ENCODE measurements at places on chromosomes 6 and 20.
A peak's percentile ranks its signal among the peaks of the same experiment; 100 is the strongest.

- DNase-seq, result no peak
Measured at GRCh38 chr6:106102967-106103727, 17.0 kb downstream of the PRDM1 start.

DNA sequence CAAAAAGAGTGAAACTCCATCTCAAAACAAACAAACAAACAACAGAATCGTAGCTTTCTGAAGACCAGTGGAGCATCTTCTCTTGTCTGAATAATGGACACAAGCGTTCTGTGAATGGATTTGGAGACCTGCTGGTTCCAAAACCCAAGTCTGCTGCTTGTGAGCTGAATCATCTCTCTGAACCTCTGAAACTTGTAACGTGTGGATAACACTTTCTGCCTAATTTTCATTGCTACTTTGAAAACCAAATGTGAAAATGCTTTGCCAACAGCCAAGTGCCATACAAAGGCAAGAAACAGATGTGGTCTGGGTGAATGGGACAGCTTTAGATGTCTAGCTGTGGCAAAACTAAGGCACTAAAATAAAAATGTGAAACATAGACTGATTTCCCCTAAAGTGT is 44.3 kb downstream of the PHACTR1 start:
- no peak for DNase-seq

DNA sequence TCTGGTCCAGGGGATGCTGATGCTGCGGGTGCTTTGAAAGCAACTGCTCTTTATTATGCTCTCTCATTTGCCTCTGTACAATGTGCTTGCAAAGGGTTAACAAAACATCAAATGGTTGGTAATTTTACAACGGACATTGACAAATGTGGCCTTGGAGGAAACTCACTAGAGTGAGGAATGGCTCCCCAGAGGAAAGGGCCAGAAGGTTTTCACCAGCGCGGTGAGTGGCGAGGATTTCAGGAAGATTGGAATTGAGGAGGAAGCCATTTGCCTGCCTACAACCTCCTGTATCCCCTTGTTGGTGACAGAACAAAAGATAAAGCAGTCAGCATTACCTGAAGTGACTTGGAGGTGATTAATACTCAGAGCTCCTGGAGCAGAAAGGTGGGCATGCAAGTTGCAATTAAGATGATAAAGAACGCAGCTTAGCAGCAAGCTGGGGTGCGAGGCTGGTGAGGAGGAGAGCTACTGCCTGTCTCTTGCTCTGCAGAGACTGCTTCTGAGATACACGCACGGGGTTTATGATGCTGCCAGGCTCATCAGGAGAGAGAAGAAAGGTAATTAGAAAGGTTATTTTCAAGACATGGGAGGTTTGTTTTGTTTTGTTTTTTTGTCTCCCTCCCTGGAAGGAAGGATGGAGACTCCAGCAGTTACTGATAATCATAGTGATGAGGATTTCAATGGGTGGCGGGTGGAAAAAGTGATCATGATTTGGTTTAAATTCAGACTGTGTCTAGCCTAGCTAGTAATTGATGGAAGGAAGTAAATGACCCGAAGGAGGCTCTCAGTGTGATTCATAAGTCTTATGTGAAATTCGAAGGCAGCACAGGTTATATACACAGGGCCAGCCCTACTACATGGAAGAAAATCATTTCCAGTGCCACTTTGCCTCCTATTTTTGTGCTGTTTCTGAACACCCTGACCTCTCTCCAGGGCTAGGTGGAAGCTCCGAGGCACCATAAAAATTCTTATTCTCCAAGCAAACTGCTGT is 141.6 kb upstream of the DTNBP1 start:
- no peak for DNase-seq

GRCh38 chr6:36752886-36753506 is 55.4 kb downstream of the RAB44 start:
- DNase-seq, result no peak

- DNase-seq, result no peak
Measured at GRCh38 chr6:53547166-53547810, 2.4 kb upstream of the GCLC start.

GRCh38 chr6:167932468-167933276 is 64.8 kb upstream of the KIF25 start:
- DNase-seq, result no peak

DNA sequence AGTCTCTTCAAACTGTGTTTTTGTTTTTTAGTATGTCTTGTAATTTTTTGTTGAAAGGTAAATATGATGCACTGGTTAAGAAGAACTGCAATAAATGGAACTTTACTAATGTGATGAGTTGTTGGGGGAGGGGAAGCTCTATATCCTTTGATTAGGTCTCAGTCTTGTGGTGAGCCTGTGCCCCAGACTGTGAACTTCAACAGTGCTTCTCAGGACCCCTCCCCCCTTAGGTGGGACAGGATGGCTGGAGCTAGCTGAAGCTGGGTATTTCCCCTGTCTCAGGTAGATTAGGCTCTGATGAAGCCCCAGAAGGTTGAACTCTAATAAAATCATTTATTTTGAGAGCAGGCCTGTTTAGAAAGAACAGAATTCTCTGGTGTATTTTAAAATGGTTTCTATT is 31.4 kb upstream of the TASP1 start:
- DNase-seq, result no peak

GRCh38 chr6:135962731-135963130 is 111.2 kb downstream of the PDE7B start:
- DNase-seq, result no peak

DNA sequence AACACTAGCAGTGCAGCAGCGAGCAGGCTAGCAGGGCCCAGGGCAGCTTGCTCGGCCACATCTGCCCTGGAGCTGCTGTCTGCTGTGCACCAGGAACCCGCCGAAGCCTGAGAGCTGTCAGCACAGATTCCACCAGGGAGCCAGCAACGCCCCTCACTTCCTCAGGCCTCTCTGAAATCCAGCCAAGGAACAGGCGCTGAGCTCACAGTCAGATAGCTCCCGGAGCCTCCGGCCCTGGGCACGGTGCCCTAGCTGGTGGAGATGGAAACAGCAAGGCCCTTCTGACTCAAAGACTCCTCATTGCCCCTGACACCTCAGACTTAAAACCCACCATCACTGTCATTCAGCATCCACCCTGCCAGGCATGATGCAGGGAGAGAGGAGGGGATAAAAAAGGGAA is 839.4 kb downstream of the MAFB start:
- no peak for DNase-seq

- DNase-seq, result peak; percentile 10
Measured at GRCh38 chr6:167576828-167577503, 249.7 kb upstream of the AFDN start.

- no peak for DNase-seq
Measured at GRCh38 chr6:67345946-67346345, 1289.1 kb upstream of the ADGRB3 start.

DNA sequence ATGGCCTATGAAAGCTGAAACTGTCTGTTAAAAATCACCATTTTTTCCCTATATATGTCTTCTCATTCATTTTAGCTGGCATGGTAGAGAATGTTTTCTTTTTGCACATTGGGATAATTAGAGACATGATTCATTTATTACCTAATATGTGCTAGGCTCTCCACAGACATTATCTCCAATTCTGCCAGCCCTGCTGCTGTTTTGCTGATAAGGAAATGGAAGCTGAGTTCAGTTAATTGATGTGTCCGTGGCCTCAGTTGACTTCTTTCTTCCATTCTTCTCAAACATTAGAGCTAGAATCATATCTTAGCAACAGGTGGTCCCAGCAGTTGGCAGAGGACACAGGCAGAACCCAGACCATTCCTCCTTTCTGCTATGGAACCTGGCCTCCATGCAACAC is 644.1 kb upstream of the CITED2 start:
- no peak for DNase-seq

DNA sequence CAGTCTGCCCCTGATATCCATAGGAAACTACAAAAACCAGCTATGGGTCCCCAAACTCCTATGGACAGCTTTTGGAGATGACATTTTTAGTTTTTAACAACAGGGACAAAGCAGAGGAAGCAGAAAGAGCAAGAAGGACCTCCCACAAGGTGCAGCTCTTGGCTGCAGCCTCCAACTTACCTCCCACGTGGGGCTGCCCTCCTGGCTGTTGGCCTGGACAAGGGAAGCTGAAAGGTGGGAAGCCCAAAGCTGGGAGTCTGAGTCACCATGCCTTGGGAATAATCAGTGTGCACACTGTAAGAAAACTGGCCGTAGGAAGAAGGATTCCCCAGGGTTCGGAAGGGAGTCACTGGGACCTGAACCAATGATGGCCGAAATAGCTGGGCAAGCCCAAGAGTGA is 51.8 kb upstream of the PAX1 start:
- no peak for DNase-seq

GRCh38 chr20:57977141-57977540 is 251.3 kb downstream of the ANKRD60 start:
- no peak for DNase-seq

DNA sequence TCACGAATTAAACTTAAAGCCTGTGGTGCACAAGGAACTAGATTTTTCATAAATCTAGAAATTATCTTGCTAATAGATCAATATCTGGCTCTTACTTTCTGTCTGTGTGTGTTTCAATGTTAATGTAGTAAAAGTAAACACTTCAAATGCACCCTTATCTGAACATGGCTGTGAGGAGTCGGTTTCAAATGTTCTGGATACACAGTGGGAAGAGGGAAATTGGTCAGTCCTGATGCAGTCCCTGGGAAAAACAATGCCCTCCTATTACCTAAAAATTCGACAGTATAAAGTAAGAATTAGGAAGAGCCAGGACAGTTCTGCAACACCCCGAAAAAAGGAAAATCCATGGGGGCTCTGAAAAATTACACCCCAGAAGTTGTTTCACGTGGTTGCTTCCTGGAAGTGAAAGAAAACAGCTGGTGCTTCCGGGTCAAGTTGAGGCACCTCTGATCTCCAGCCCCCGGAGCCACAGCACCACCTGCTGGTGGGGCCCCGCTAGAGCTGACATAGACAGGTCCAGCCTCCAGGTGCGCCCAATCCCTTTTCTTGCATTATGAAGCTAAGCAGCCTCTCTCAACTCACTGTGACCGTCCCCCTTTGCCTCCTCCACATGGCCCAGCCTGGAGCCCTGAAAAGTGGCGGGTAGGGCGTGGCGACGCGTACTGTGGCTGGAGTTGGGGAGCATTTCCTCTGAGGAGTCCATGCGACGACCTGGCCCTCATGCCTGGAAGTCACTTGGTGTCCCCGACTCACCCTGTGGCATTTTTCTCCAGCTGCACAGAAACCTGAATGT is 8.3 kb downstream of the SEMG2 start:
- peak; percentile 76 for DNase-seq

- DNase-seq, result no peak
Measured at GRCh38 chr6:148431413-148431812, 88.8 kb downstream of the SASH1 start.

DNA sequence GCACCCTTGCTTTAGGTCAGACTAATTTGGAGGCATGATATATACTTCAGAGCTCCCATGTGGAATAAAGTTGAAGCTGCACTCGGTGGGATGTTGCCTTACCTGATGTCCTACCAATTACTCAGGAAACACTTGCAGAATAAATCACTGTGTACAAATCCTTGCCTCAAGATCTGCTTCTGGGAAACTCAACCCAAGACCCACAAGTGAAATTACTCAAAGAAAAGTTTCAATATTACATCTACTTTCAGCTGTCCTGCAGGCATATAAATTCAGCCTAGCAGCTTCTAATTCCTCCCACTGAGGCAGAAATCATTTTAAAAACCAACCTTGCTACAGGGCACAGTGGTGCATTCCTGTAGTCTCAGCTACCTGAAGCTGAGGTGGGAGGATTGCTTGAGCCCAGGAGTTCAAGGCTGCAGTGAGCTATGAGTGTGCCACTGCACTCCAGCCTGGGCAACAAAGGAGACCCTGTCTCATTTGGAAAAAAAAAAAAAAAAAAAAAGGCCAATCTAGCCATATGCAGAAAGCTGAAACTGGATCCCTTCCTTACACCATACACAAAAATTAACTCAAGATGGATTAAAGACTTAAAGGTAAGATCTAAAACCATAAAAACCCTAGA is 20.7 kb upstream of the DCDC2 start:
- no peak for DNase-seq

GRCh38 chr6:134074151-134075055 is 22.0 kb upstream of the SLC2A12 start:
- DNase-seq, result no peak

- no peak for DNase-seq
Measured at GRCh38 chr20:56806952-56807517, 177.9 kb downstream of the TFAP2C start.

DNA sequence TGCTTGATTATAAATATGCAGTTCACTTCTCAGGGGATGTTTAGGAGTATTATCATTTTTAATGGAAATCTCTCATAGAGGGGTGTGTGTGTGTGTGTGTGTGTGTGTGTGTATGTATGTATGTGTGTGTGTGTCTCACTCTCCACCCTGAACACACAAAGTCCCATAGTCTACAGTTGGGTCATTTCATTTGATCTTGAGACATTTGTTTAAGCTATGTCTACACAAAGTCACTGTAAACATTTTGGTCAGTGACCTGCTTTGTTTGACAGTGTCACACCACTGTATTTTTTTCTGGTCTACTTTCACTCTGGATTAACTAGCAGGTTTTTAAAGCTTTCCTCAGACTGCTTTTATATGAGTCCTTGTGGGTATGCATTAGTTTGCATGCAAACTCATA is 215.2 kb downstream of the GRIK2 start:
- no peak for DNase-seq

- DNase-seq, result no peak
Measured at GRCh38 chr6:55239099-55239498, 64.8 kb downstream of the HCRTR2 start.

DNA sequence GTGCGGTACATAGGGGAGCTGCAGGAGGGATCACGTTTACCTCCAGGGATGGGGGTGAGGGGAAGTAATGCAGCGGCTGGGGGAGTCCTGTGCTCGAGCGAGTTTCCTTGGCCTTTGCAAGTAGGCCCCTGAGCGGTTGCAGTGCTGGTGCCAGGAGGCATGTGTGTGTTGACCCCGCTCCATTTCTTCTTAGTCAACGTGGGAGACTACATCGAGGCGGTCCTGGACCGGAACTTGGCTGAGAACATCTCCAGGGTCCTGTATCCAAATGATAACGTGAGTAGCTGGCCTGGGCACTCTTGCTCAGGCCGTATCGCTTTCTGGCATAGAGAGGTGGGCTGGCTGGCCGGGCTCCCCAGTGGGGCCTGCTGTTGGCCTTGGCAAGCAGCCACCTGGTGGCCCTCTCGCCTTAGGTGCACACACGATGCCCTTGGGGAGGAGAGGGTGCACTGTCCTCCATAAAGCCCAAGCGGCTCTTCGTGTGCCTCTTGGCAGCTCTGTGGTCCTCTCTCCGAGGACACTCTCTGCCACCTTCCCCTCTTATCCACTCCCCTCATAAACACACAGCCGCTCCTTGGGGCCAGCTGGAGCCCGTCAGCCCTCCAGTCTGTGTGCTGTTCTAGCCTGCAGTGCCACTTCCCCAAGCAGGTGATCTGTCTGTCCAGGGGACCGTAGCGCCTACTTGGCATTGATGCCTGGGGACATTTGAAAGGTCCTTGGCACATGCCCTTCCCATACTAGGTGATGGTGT is 29.3 kb downstream of the PYGB start:
- DNase-seq, result no peak

DNA sequence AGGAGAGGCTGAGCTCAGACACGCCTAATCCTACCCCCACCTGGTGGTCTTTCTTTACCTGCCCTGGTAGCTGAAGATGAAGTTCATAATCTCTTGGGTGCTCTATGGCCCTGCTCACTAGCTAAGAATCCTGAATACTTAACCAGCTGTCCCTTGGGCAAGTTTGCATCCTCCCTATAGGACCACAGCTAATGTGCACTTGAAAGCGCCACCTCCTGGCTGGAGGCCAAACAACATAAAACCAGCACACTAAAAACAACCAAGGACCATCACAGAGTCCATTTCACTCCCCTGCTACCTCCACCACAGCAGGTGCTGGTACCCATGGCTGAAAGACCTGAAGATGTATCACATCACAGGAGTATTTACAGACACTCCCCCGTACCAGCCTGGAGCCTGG is 155.5 kb upstream of the SLC24A3 start:
- peak; percentile 20 for DNase-seq

GRCh38 chr20:3745686-3746173 is 13.2 kb downstream of the HSPA12B start:
- no peak for DNase-seq

All from stimulated activated CD4-positive, alpha-beta T cell treated with anti-CD3 and anti-CD28 coated beads, Interleukin-2, amount 100 ng/mL, for 24 hours (primary cell).